ENCODE measurements at places on chromosomes 12 and 14.

DNA sequence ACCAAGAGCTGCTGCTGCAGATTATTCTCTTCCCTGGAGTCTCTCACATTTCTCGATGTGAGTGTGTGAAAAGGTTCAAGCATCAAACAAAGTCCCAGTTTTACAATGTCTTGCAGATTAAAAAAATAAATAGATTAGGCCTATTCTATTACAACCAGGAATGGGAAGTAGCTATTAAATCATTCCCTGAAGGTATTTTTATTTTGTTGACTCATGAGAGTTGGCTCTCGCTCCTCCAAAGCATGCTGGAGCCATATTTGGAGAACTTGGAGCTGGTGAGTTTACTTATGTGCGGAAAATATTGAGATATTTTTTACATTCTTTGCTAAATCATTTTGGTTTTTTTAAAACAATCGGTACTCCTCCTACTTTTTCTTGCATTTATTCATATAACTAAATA is 572.3 kb downstream of the ETNK1 start:
- DNase-seq, result no peak

- DNase-seq, result peak; percentile 59
These were observed 114.6 kb downstream of the PPFIA2 start for GRCh38 chr12:81644503-81644902.

DNA sequence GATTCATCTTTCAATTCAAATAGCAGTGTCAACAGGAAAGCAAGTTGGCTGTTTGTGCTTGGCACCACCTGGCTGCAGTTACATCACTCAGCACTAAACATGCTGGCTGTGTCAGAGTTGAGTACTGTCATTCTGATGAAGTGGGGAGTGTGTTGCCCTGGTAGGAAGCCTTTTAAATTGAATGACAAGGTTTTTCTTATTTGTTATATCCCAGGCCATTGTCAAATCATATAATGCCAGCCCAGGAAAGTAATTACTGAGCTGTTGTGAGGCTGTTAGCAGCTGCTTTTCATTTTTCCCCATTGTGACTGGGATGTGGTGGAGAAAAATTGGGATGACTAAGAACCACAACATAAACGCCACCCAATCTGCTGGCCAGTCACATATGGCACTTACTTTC is 106.5 kb upstream of the PRKD1 start:
- DNase-seq, result no peak

- no peak for DNase-seq
These were observed 280.9 kb downstream of the CACNA1C start for GRCh38 chr12:2333491-2334195.

DNA sequence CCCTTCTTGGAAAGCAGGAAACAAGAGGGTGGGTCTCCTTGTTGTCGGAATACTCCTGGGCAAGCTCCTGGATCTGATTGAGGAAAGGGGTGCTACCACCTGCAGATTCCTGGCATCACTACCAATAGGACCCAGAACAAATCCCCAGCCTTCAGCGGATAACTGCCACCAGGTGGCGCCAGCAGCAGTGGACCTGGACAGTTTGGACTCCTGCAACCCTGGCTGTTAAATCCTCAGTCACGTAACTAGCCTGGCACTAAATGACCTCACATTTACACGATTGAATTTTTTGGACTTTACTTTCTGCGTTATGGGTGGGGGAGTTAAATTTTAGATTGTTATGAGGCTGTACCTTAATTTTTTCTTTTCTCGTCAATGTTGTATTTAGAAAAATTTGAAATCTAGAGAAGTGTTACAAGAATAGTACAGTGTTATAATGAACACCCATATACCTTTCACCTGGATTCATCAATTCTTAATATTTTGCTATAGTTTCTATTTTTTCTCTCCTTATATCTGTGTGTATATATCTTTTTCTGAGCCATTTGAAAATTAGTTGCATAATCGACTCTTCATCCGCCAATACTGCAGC is 95.6 kb downstream of the GAS2L3 start:
- DNase-seq, result peak; percentile 54

- DNase-seq, result peak; percentile 57
These were observed 14.0 kb downstream of the CCER1 start for GRCh38 chr12:90940872-90941499.

- DNase-seq, result no peak
These were observed 897 bp downstream of the ACTR10 start for GRCh38 chr14:58200846-58201245.

DNA sequence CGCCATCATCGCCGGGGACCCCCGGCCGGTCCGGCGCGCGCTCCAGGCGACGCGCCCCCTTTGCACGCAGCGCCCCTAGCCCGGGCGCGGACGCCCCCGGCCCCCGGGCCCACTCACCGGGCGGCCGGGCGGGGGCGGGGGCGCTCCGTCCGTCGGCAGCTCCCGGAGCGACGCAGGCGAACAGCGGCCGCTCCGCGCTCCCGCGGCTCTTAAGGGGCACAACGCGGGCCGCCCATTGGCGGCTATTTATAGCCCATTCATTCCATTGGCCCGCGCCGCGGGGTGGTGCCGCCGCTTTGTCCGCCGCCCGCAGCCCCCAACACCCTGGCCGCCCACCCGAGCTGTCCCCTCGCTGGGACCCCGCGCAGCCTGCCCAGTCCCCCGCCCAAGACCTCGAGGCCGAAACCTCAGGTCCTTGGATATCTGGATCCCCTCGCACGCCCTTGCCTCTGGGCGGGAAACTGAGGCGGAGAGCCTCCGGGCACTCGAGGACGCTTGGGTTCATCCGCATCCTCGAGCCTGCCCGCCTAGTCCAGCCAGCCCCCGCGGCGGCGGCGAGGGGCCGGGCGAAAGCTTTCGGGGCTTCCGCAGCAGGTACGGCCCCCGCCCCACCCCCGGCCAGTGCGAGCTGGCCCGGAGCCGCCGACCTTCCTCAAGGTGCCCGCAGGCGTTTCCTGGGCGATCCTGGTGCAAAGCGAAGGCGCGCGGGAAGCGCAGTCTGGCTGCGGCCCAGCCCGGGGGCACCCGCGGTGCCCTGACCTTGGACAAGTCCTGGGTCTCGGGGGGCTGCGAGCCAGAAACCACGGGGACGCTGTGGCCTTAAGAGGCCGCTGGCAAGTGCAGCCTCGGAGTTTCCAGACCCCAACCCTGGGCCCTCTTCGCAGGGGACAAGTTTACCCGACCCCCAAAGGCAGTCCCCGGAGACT is at the start of gene CKB:
Gene CKB (minus strand): TSS at position 182 of the 926 bp plus-strand sequence. CDS start 337 bp downstream, outside the sequence.
- no peak for DNase-seq

DNA sequence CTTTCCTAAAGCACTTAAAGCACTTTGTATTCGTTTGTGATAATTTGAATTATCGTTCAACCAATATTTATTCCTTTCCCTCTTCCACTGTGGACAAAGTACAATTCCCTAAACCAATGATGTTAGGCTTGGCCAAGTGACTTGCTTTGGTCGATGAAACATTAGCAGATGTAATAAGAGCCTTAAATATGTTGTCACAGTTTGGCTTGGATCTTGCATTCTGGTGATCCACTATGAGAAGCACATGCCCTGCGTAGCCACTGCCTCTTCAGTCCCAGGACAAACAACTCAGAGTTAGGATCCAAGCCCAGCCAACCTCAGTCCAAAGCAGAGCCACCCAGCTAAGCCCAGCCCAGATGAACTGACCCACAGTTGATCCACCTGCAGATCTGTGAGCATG is 8.4 kb upstream of the C12orf75 start:
- no peak for DNase-seq

GRCh38 chr14:56004786-56005185 is 113.4 kb upstream of the PELI2 start:
- no peak for DNase-seq

GRCh38 chr14:78985668-78986381 is 815.7 kb downstream of the NRXN3 start:
- no peak for DNase-seq

DNA sequence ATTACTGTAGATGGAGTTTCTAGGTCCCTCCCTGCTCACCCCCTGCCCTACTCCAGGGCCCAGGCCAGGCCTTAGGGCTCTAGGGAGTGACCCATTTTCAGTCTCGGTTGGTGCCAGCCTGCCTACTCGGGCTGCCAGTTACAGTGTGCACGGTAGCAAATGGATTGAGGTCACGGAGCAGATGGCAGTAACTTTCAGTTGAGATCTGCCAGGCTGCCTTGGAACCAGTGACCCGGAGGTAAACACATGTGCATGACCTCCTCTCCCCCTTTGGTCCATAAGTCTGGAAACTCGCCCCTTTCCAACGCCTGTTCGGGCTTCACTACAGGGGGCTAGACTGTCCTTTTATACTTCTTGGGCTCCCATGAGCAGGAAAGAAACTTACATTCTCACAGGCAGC is 139.7 kb upstream of the TBX3 start:
- no peak for DNase-seq

DNA sequence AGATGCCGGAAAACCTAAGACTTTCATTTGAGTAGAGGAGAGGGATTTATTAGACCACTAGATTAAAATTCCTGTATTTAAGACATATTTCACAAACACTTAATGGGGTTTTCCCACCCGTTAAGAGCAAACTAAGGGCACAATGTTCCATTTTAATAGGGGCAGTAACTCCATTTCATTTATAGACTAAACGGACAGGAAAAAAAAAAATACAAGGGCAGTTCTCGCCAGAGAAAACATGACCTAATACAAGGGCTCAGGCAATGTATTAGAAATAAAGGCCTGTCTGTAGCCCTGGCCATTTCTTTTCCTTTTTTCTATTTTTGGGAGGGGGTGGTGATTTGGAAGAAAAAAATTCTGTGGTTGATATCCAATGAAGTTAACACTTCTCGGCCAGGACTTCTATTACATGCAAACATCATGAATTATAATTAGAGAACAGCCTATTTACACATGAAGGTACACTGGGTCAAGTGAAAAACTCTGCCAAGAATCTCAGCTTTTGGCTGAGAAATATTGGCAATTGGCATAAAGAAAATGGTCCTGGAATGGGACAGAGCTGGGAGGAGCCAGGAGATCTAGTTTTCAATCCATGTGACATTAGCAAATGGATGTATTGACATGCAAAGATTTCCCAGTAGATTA is 641.1 kb upstream of the TBX3 start:
- no peak for DNase-seq

DNA sequence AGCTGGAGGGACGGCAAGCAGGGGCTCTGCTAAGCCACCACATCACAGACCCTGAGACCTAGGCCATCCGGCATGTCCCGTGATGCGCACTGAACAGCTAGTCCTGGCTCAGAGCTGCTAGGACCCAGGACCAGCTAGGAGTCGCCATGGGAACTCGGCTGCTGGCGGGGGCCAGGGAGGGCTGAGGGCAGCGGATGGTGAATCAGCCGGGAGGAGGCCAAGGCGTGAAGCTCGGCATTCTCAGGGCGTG is 5.1 kb downstream of the AHNAK2 start:
- DNase-seq, result no peak

GRCh38 chr12:129101404-129101803 is 248.1 kb downstream of the GLT1D1 start:
- DNase-seq, result no peak

GRCh38 chr12:21795648-21796328 is 21.3 kb upstream of the KCNJ8 start:
- DNase-seq, result no peak

- DNase-seq, result no peak
These were observed 20.1 kb upstream of the CERS5 start for GRCh38 chr12:50187084-50187900.

DNA sequence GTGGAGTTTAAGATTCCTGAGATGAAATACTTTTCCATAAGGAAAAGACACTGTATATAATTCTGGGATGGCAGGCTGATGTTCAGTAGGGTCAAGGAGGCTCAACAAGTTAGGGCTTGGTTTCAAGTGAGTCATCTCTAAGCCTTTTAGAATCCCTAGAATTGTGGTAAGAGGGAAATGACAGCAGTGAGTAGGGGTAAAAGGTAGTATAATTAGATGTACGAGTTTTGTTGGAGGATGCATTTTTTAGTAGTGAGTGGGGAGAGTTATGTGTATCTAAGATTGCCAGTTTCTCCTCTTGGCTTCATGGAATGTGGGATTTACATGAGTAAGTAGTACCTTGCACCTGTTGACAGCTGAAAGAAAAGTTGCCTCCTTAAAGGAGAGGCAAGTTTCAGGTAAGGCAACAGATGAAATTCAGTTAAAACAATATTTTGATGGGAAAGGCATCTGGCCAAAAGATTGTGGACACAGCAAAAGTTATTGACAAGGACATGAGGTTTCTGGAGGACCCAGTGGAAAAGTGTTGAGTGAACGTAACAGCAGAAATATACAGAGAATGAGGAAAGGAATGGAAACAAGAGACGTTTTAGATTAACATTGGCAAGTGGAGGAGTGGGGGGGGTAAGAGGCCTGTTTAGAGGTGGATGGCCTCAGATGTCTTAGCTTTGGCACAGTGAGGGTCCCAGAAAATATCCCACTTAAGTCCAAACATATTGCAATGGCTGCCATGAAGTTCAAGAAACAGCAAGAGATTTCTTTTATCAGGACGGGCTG is 21.8 kb downstream of the LMO3 start:
- DNase-seq, result no peak

GRCh38 chr14:20440465-20440864 is 4.5 kb upstream of the KLHL33 start:
- no peak for DNase-seq

- DNase-seq, result peak; percentile 68
These were observed 50.5 kb downstream of the ATF7 start for GRCh38 chr12:53575502-53576249.

GRCh38 chr12:31324116-31324844 is 1.7 kb downstream of the SINHCAF start:
- DNase-seq, result peak; percentile 27

DNA sequence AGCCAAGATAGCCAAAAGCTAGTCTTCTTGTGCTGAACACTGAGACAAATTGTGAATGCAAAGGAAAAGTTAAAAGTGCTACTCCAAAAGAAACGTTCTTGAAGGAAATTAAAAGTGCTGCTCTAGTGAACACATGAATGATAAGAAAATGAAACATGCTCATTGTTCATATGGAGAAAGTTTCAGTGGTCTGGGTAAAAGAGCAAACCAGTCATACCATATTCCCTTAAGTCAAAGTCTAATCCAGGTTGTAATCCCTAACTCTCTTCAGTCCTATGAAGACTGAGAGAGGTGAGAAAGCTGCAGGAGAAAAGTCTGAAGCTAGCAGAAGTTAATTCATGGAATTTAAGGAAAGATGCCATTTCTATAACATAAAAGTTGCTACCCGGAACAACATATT is 121.5 kb downstream of the MNAT1 start:
- DNase-seq, result no peak

- peak; percentile 12 for DNase-seq
These were observed 572 bp downstream of the RAN start for GRCh38 chr12:130872179-130873096.

DNA sequence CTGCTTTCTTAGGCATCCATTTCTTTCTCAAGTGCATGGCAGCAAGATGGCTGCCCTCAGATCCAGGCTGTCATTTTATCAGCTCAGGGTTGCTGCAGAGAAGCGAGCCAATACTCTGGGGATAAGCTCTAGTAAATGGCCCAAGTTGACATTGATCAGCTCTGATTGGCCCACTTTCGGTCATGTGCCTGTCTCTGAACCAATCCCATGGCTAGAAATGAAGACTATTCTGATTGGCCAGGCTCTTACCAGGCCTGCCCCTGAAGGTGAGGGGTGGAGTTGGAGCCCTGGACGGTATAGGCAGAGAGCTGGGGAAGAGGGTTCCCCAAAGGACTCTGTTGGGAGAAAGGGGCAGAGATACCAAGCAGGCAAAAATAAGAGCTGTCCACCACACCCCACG is 41.4 kb downstream of the MYO1H start:
- DNase-seq, result no peak

GRCh38 chr14:83697099-83697498 is 1832.8 kb upstream of the FLRT2 start:
- DNase-seq, result no peak

- no peak for DNase-seq
These were observed 345.0 kb upstream of the SFSWAP start for GRCh38 chr12:131365821-131366260.
